ENCODE measurements at places on chromosomes 3 and 15. TPM values are rescaled to one million over a fixed set of nuclear protein-coding genes. Genes with fewer than 3 reads are reported as not detected.

DNA sequence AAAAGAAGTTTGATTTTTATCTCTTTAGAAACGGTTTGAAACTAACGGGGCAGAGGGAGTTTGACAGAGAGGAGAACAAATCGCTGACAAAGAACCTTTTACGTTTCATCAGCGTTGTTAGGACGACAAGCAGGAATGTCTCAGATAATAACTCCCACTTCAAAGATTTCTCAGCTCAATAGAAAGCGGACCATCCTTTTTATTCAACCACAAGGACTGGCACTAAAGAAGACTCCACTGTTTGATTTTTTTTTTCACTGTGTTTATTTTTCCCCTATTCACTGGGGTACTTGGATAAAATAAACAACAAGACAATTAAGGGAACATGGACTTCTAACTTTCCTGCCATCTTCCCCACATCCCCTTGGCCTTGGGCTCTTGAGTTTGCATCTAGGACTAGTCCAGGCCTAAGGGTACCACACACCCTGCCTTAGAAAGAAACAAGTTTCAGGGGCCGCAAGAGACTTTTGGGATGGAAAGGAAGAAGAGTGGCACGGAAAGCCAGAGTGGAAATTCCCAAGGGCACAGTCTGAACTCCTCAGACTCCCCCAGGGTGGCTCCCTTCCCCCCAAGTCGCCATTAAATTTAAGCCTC lies 19.0 kb downstream of the ZIC4 start:
- peaks cover 97% of the 10 kb centered on the region for H3K27me3 ChIP-seq
- no peak for DNase-seq
- H3K4me1 ChIP-seq: no peaks in the 10 kb centered on the region

DNA sequence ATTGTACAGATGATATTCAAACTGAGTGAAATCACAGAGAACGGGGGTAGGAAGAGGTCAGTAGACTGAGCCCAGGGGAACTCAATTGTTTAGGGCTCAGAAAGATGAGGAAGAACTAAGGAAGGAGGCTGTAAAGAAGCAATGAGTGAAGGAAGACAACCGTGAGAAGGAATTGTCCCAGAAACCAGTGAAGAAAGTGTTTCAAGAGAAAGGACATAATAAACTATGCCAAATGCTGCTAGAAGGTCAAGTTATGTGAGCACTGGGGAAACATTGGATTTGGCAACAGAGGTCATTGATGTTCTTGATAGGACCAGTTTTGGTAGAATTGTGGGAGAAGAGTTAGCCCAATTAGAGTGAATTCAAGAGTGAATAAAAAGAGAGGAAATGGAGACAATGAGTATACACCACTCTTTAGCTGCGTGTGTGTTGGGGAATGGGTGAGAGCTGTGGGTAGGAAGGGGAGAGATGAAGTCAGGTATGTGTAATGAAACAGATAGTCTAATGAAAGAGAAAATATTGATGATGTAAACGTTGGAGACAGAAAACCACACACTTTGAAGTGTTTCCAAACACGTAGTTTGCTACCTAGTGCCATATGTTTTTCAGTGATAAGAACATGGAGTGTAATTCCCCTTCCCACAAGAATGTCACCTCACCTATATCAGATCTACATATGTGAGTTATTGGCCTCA lies 42.5 kb upstream of the MME start:
- no peaks in the 10 kb centered on the region for H3K36me3 ChIP-seq
- no peak overlapping the region for H3K4me3 ChIP-seq
- DNase-seq: no peak
- no peaks in the 10 kb centered on the region for H3K4me1 ChIP-seq

GRCh38 chr3:117660941-117661817 lies 951.6 kb downstream of the TUSC7 start:
- no peak overlapping the region for H3K4me3 ChIP-seq
- H3K36me3 ChIP-seq: no peaks in the 10 kb centered on the region
- H3K4me1 ChIP-seq: no peaks in the 10 kb centered on the region
- DNase-seq: no peak

DNA sequence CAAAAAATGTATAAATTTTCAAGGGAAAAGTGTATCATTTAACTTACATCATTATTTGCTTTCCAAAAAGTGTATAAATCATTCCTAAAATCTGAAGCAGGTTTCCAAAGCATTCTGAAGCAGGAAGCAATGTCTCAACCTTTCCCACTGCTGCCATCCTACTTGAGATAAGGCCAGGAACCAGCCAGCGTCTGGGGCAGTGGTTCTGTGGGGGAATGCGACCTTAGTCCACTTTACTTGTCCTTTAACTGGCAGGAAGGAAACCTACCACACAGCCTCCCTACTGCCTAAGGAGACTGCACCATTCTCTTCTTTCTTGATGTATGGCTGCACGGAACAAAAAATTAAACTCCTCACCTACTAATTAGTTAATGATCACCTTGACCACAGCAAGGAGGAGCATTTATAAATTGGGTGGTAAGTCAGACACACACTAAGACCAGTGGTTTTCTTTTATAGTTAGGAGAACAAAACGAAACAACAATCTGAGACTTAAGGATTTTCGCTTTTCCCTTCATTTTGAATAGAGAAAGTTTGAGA lies 3.7 kb downstream of the SORD start:
- peak; percentile 49 for DNase-seq
- H3K4me3 ChIP-seq: no peak overlapping the region
- H3K36me3 ChIP-seq: peaks cover 11% of the 10 kb centered on the region
- no peaks in the 10 kb centered on the region for H3K27me3 ChIP-seq

DNA sequence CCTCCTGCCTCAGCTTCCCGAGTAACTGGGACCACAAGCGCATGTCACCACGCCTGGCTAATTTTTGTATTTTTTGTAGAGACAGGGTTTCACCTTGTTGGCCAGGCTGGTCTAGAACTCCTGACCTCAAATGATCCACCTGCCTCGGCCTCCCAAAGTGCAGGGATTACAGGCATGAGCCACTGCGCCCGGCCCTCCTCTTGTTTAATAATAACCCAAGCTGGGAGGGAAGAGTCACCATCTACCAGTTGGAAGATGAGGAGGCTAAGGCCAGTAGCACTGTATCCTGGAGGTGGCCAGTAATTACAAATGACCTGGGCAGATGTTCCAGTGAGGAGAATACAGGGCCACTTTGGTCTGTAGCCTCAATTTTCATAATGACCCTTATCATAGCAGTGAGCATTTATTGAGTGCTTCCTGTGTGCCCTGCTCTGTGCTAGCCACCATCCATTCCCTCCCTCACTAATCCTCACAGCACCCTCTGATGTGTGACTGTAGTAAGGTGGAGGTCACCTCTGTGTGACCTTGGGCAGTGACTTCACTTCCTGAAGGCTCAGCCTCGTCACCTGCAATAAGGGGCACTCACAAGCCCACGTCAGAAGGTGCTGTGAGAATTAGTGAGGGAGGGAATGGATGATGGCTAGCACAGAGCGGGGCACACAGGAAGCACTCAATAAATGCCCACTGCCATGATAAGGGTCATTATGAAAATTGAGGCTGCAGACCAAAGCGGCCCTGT lies 64.2 kb downstream of the ABTB1 start:
- H3K36me3 ChIP-seq: no peaks in the 10 kb centered on the region
- H3K27me3 ChIP-seq: no peaks in the 10 kb centered on the region
- H3K4me1 ChIP-seq: peaks cover 50% of the 10 kb centered on the region

DNA sequence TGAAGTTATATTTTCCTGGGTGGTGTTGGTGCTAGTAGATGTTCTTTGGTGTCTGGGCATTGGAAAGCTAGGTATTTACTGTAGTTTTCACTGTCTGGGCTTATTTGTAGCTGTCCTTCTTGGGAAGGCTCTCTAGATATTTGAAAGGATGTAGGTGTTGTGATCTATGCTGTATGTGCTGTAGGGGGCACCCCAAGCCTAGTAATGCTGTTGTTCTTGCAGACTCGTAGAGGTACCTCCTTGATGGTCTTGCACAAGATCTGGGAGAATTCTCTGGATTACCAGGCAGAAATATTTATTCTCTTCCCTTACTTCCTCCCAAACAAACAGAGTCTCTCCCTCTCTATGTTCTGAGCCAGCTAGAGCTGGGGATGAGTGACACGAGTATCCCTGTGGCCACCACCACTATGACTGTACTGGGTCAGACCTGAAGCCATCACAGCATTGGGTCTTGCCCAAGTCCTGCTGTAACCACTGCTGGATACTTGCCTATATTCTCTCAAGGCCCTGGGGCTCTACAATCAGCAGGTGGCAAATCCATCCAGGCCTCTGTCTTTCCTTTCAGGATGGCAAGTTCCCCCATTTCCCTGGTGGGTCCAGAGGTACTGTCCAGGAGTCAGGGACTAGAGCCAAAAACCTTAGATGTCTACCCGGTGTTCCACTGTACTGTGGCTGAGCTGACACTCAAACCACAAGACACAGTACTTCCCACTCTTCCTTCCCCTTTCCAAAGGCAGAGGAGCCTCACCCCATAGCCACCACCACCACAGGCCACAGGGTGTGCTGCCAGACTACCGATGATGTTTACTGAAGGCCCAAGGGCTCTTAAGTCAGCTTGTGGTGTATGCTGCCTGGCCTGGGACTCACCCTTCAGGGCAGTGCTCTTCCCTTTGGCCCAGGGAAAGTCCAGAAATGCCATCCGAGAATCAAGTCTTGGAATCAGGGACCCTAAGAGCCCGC lies 195.2 kb upstream of the DPPA4 start:
- no peak overlapping the region for H3K4me3 ChIP-seq
- H3K27ac ChIP-seq: no peak overlapping the region
- H3K27me3 ChIP-seq: no peaks in the 10 kb centered on the region
- H3K36me3 ChIP-seq: no peaks in the 10 kb centered on the region
- no peaks in the 10 kb centered on the region for H3K4me1 ChIP-seq

- no peaks in the 10 kb centered on the region for H3K36me3 ChIP-seq
- H3K4me1 ChIP-seq: peaks cover 91% of the 10 kb centered on the region
- no peaks in the 10 kb centered on the region for H3K27me3 ChIP-seq
These were observed 35.6 kb downstream of the DAPK2 start for GRCh38 chr15:64010719-64011118.

DNA sequence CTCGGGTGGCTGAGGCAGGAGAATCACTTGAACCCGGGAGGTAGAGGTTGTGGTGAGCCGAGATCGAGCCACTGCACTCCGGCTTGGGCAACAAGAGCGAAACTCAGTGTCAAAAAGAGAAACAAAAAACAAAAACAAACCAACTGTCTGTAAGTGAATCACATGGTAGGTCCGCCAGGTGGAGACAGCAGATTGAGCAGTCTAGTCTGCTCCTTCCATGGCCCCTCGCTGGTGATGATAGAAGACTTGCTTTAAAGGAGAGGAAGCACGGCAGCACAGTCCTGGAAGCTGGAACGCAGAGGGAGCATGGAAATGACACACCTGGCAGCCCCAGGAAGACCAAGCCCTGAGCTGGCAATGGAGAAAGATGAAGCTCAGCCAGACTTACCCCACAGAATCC lies 31.4 kb upstream of the MGLL start:
- no peaks in the 10 kb centered on the region for H3K27me3 ChIP-seq
- no peaks in the 10 kb centered on the region for H3K36me3 ChIP-seq
- no peak overlapping the region for H3K27ac ChIP-seq
- no peak for DNase-seq
- H3K4me1 ChIP-seq: peaks cover under 1% of the 10 kb centered on the region
- H3K4me3 ChIP-seq: no peak overlapping the region

- no peak overlapping the region for H3K4me3 ChIP-seq
- H3K27me3 ChIP-seq: no peaks in the 10 kb centered on the region
- no peaks in the 10 kb centered on the region for H3K4me1 ChIP-seq
- no peak for DNase-seq
- H3K27ac ChIP-seq: no peak overlapping the region
- no peaks in the 10 kb centered on the region for H3K36me3 ChIP-seq
These were observed 36.6 kb downstream of the LNP1 start for GRCh38 chr3:100437721-100438622.

GRCh38 chr3:85271911-85272310 lies 313.1 kb downstream of the CADM2 start:
- DNase-seq: no peak
- H3K27ac ChIP-seq: no peak overlapping the region
- H3K4me1 ChIP-seq: no peaks in the 10 kb centered on the region
- no peaks in the 10 kb centered on the region for H3K36me3 ChIP-seq
- H3K27me3 ChIP-seq: no peaks in the 10 kb centered on the region

DNA sequence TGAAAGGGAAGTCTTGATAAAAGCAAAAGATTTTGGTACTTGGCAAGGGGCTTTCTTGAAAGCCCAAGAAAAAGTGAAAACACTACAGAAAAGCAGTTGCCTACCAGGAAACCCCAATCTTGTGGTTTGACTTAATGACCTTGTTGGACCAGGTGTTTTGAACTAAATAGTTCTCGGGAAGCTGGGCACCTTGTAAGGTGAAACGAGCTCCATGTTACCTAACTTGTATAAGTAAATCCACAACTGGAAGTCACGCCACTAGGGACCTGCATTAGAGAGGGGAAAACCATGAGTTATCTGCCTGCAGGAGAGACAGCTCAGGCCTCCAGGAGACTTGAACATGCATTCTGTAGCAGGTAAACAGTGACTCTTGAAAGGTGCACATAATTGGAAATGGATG lies 88.2 kb downstream of the GMPS start:
- no peaks in the 10 kb centered on the region for H3K36me3 ChIP-seq
- DNase-seq: no peak
- H3K4me1 ChIP-seq: no peaks in the 10 kb centered on the region

DNA sequence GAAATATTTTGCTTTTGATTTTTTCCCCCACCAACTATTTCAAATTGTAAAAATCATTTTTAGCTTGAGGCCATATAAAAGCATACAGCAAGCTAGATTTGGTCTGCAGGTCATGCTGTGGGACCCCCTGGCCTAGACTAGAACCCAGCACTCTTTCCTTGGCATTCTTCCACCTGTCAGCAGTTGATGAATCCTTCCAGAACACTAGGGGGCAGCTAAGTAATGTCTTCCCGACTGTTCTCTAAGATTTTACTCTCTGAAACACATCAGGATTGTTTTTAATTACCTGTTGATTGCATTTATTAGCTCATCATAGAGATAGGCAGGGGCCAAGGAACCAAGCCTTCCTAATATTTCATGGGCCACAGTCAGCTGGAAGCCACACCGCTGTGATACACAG lies 174.5 kb downstream of the CACNA1D start:
- H3K4me1 ChIP-seq: no peaks in the 10 kb centered on the region
- H3K4me3 ChIP-seq: no peak overlapping the region
- no peaks in the 10 kb centered on the region for H3K27me3 ChIP-seq
- DNase-seq: no peak

DNA sequence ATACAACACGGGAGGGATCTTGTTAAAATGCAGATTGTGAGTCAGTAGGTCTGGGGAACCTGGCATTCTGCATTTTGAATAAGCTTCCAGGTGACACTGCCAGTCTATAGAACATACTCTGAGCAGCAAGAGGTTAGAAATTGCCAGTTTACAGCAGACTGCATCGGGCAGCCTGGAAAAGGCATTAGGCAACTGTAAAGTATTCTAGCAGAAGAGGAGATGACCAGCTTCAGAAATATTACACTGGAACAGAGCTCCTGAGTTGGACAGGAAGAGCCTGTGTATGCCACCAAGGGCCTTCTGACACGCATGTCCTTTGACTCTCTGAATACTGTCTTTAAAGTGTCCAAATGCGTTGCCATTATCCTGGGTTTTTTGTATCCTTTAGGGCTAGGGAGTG lies 2.5 kb upstream of the ACAN start:
- no peak overlapping the region for H3K27ac ChIP-seq
- peaks cover 25% of the 10 kb centered on the region for H3K27me3 ChIP-seq
- H3K4me3 ChIP-seq: no peak overlapping the region
- no peaks in the 10 kb centered on the region for H3K4me1 ChIP-seq
- no peaks in the 10 kb centered on the region for H3K36me3 ChIP-seq
- DNase-seq: no peak

Gene RTP3
- total RNA-seq: not detected

Gene MED12L
- total RNA-seq: 0.14 TPM

Gene PAK6
- total RNA-seq: under 0.01 TPM

Gene TBL1XR1
- 217 TPM for total RNA-seq

Gene ZNF662
- 3.8 TPM for total RNA-seq

Gene UBA7
- 36.2 TPM for total RNA-seq

Gene GOLGA8N
- total RNA-seq: 2.0 TPM

Gene C3orf70
- 20.4 TPM for total RNA-seq

Gene CCDC39
- not detected for total RNA-seq

Gene HTR3E
- total RNA-seq: not detected

Measured in stomach (tissue), 19 donors.